ENCODE measurements at places on chromosomes 3 and 15.

DNA sequence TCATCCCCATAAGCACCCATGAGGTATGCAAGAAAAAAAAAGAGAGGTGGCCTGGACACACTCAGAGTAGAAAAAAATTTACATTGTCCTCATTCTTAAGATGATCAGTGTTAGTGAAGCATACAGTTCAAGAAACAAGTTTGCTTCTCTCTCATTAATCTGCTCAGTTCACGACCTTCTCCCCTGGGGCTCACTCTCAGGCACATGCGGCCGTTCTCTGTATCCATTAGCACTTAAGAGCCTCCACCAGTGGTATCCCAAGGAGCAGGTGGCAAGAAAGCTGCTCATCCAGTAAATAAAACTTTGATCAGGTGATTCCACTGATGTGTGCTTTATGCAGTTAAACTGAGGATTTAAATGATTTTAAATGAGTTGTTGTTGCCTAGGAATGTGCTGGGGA lies 57.4 kb downstream of the ARHGAP31 start:
- peaks cover 23% of the 10 kb centered on the region for H3K4me1 ChIP-seq
- no peak for DNase-seq
- no peak overlapping the region for H3K4me3 ChIP-seq
- no peaks in the 10 kb centered on the region for H3K36me3 ChIP-seq
- H3K27me3 ChIP-seq, result no peaks in the 10 kb centered on the region
- H3K27ac ChIP-seq, result no peak overlapping the region

DNA sequence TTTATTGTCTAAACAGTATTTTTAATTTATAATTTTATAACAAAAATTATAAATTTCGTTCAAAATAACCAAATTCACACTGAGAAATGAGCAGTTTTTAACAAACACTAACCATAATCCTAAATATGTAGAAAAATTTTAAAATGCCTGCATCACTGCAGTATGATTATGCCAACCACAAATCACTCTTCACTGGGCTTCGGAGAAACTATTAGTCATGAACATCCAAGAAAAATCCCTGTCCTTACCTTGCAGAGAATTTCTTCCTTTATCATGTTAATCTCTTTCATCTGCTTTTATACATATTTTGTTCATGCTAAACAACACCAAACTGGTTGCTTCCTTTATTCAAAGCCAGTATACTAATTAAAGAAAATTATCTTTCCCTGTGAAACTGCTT lies 511.0 kb upstream of the ALCAM start:
- no peak for DNase-seq
- no peak overlapping the region for H3K4me3 ChIP-seq
- H3K27me3 ChIP-seq, result no peaks in the 10 kb centered on the region
- H3K36me3 ChIP-seq, result no peaks in the 10 kb centered on the region
- H3K27ac ChIP-seq, result no peak overlapping the region

DNA sequence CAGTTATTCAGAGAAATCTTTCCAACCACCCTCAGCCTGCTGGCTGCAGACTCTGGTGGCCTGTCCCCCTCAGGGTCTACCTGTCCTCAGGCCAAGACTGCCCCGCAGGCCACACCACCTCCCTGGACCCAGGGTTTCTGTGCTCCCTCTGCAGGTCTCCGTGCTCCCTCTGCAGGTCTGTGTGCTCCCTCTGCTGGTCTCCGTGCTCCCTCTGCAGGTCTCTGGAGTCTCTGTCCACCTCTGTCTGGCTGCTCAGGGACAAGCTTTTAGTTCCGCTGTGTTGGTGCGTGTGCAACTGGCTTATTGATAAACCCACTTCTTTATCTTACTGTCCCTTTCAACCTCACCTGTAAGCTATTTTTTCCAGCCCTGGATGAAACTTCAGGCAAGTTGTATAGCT lies 30.1 kb downstream of the BDH1 start:
- H3K27ac ChIP-seq, result no peak overlapping the region
- no peak overlapping the region for H3K4me3 ChIP-seq
- DNase-seq, result no peak
- H3K36me3 ChIP-seq, result peaks cover 24% of the 10 kb centered on the region

- H3K27ac ChIP-seq, result no peak overlapping the region
- no peaks in the 10 kb centered on the region for H3K4me1 ChIP-seq
- no peaks in the 10 kb centered on the region for H3K27me3 ChIP-seq
- no peak overlapping the region for H3K4me3 ChIP-seq
Observed at GRCh38 chr15:95454403-95455262, 875.9 kb upstream of the NR2F2 start.

DNA sequence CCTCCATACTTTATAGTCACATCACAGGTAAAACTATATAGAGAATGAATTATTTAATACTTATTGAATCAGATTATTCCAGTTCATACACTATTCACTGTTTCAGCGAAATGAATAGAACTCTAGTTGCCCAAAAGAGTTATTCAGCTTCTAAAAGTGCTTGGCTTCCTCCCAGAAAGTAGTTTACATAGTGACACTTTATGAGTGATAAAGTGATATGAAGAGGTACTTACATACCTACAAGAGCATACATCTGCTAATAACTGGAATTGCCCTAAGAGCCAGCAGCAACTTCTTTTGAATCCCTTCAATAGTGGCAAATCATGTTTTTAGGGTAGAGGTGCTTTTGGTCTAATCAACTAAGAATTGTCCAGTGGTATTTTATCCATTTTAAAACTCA lies 635.1 kb upstream of the AGTR1 start:
- H3K36me3 ChIP-seq, result no peaks in the 10 kb centered on the region
- no peaks in the 10 kb centered on the region for H3K4me1 ChIP-seq
- H3K27me3 ChIP-seq, result no peaks in the 10 kb centered on the region

GRCh38 chr3:39473452-39474125 lies 6.1 kb downstream of the MOBP start:
- no peaks in the 10 kb centered on the region for H3K27me3 ChIP-seq
- no peaks in the 10 kb centered on the region for H3K36me3 ChIP-seq
- H3K27ac ChIP-seq, result no peak overlapping the region
- no peak overlapping the region for H3K4me3 ChIP-seq
- DNase-seq, result no peak

DNA sequence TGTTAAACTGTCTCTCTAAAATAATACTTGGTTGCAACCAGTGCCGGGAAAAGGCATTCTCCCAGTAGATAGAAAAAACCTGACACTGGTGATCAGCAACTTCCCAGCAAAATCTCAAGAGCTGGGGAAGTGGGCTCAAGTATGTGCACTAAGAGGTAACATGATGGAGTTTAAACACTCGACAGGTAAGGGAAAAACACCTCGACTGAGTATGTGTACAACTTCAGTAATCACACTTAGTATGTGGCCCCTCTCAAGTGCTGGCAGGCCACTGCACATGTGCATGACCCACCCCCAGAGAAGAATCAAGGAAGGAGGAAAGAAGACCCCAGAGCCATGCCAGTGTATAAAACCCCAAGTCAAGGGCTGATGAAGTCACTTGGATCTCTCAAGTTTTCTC lies 27.4 kb downstream of the SPESP1 start:
- no peak overlapping the region for H3K27ac ChIP-seq
- no peaks in the 10 kb centered on the region for H3K36me3 ChIP-seq
- H3K27me3 ChIP-seq, result no peaks in the 10 kb centered on the region
- DNase-seq, result no peak

DNA sequence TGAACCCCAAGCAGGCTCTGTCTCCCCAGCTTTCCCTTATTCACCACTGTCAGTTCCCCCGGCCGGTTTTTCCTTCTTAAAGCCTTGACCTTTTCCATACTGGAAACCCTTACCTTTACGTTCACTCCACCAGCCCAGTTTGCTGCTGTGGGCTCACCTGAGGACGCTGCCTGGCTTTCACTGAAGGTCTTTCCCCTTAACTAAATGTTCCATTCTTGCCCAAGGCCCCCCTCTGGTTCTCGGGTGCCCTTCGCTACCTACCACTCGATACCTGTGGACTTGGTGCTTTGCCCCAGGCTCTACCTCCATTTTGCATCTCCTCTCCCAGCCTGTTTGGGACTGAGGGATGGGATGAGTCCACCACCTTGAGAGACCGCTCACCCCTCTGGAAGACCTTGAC lies 851 bp downstream of the AP2M1 start:
- H3K4me1 ChIP-seq, result peaks cover 11% of the 10 kb centered on the region
- peaks cover 44% of the 10 kb centered on the region for H3K36me3 ChIP-seq
- H3K4me3 ChIP-seq, result peak overlapping the region; percentile 86
- no peak for DNase-seq
- H3K27ac ChIP-seq, result peak overlapping the region; percentile 55

DNA sequence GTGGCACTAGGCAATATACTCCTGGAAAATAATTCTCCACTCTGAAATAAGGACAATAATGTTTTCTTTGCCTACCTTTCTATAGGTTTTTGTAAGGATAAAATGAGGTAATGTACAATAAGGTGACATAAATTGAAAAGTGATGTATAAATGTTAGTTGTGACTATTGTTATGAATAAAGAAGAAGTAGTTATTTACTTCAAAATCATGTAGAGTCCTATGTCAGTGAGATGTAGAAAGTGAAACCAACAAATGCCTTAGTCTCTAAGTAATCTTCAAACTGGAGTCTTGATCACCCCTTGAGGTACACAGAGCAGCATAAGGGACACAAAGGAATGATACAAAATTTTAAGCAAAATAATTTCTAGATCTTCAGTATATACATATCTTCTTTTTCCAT lies 60.3 kb upstream of the TP63 start:
- no peaks in the 10 kb centered on the region for H3K27me3 ChIP-seq
- H3K36me3 ChIP-seq, result no peaks in the 10 kb centered on the region
- no peak for DNase-seq
- no peak overlapping the region for H3K27ac ChIP-seq
- no peak overlapping the region for H3K4me3 ChIP-seq
- H3K4me1 ChIP-seq, result no peaks in the 10 kb centered on the region

- H3K4me1 ChIP-seq, result no peaks in the 10 kb centered on the region
- no peak overlapping the region for H3K4me3 ChIP-seq
- no peak overlapping the region for H3K27ac ChIP-seq
- H3K36me3 ChIP-seq, result no peaks in the 10 kb centered on the region
- no peak for DNase-seq
- H3K27me3 ChIP-seq, result no peaks in the 10 kb centered on the region
Observed at GRCh38 chr15:49494842-49495241, 71.8 kb downstream of the FGF7 start.

DNA sequence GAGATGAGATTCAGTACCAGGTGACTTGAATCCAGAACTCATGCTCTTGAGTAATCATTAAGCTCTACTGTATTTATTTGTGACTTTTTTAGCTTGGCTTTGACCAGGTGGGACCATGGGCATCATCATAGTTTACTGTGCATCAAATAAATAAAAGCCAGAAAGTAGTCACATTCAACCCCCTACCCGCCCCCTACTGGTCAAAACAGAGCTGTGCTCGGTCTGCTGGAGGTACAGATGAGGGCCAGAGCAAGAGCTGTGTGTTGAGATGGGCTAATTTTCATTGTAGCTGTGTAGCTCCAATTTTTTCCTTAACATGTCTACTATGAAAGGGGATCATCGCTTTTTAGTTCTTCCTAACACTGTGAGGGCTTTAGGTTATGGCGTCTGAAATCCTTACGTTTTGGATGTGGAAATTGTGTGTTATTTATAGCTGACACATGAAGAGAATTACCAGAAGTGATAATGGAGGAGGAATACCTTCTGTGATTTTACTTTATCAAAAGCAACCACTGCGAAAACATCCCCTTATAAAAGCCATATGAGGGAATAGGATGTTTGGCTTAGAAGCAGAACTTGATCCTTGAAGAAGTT lies 375.1 kb downstream of the PTPRG start:
- H3K36me3 ChIP-seq, result no peaks in the 10 kb centered on the region
- H3K4me1 ChIP-seq, result no peaks in the 10 kb centered on the region
- no peak for DNase-seq

DNA sequence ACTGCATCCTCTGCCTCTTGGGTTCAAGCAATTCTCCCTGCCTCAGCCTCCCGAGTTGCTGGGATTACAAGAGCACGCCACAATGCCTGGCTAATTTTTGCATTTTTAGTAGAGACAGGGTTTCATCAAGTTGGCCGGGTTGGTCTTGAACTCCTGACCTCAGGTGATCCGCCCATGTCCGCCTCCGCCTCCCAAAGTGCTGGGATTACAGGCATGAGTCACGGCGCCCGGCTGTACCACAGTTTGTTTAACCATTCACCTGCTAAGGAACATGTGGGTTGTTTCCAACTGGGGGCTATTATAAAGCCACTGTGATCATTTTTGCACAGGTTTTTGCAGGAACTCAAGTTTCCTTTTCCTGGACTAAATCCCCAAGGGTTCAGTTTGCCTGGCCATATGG lies 123.2 kb upstream of the RAP2B start:
- peak; percentile 31 for DNase-seq
- H3K4me3 ChIP-seq, result no peak overlapping the region
- no peaks in the 10 kb centered on the region for H3K4me1 ChIP-seq
- no peak overlapping the region for H3K27ac ChIP-seq

DNA sequence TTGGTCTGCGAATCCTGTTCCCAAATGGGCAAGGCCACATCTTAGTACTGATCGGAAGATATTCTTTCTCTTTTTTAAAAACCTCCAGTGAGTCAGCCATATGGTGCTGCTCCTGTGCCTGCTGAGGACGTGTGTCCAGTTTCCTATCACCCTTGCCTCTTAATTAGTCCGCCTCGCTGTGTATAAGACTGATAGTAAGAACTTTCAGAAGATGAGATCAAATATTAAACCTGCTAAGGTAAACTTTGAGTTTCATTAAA lies 612 bp downstream of the UBA5 start:
- H3K36me3 ChIP-seq, result peaks cover 3% of the 10 kb centered on the region
- H3K4me3 ChIP-seq, result peak overlapping the region; percentile 99
- peak overlapping the region; percentile 80 for H3K27ac ChIP-seq
- no peaks in the 10 kb centered on the region for H3K27me3 ChIP-seq
- DNase-seq, result no peak

DNA sequence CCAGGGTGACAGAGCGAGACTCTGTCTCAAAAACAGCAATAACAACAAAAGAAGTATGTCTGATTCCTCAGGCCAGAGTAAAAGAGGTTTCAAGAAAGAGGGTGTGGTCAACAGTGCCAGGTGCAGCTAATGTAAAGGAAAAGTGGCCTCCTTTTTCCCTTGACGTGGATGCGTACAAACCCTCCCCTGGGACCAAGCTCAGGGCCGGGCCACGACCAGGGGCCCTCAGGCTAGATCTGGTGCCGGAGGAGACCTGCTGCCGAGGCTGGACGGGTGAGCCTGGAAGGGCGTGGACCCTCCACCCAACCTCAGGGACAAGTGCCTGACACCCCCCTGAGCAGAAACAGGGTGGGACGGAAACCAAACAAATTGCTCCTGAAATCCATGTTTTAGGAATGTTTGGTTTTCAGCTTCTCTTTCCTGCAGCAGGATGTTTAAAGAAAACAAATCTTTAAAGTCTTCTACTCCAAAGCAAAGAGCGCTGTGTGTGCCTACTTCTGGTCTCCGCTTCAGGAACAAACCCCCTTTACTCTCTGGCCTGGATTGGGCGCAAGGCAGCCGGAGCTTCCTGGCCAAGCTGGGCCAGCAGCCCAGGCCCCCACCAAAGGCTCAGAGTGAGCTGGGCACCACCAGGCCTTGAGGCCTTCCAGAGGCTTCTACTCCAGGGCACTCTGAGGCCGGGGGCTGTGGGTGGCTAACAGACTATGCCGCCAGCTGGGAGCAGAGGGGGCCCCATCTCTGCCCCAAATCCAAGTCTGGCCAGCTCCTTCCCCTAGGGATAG lies 21.4 kb downstream of the ZDHHC19 start:
- no peak overlapping the region for H3K4me3 ChIP-seq
- no peak overlapping the region for H3K27ac ChIP-seq
- no peak for DNase-seq
- H3K27me3 ChIP-seq, result 0 out of 2 replicates have a peak, but pooled peaks cover 2% of the 10 kb centered on the region

- no peak overlapping the region for H3K4me3 ChIP-seq
- H3K27me3 ChIP-seq, result no peaks in the 10 kb centered on the region
- no peak overlapping the region for H3K27ac ChIP-seq
- no peaks in the 10 kb centered on the region for H3K36me3 ChIP-seq
Observed at GRCh38 chr3:188352196-188352927, 198.4 kb downstream of the LPP start.

GRCh38 chr3:31705736-31706135 lies 173.0 kb downstream of the STT3B start:
- no peak overlapping the region for H3K4me3 ChIP-seq
- H3K4me1 ChIP-seq, result no peaks in the 10 kb centered on the region
- no peaks in the 10 kb centered on the region for H3K36me3 ChIP-seq
- DNase-seq, result no peak
- no peak overlapping the region for H3K27ac ChIP-seq

All from SJCRH30 (cell line).